NCI-H2107 (cell line): ENCODE measurements at places on chromosomes 5 and 9.

GRCh38 chr9:117325831-117326230 is 89.0 kb downstream of the ASTN2 start:
- no peak for DNase-seq

- DNase-seq = no peak
Observed at GRCh38 chr9:107348836-107349235, 65.8 kb downstream of the RAD23B start.

- DNase-seq = no peak
Observed at GRCh38 chr9:122226758-122227574, 1.8 kb downstream of the LHX6 start.

GRCh38 chr9:81375187-81376100 is 313.9 kb downstream of the TLE1 start:
- no peak for DNase-seq

DNA sequence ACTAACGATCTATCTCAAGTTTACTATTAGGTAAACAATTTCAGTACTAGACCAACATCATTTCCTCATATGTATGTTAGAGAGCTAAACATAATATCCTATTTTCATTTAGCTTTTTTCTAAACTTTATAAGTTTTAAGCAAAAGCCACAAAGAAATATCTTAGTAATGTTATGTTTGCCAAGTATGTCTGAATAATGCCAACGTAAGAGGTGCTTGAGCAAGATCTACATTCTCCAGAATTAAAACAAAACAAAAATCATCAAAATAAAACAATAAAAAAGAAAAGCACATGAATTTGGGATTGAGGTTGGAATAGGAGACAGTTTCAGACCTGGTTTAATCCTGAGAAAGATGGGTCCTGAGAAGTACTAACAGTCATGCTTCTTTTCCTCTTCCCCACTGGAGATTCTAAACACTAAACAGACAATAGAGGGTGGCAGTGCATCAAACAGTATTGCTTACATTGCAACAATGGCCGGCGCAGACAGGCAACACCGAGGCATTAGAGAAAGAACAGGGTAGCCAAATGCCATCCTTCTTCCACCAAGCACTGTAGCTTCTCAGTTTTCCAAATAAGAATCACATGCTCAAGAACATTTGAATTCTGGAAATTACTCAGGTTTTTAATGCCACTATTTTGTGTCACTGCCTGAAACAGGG is 33.6 kb downstream of the CSNK1A1 start:
- DNase-seq = no peak

DNA sequence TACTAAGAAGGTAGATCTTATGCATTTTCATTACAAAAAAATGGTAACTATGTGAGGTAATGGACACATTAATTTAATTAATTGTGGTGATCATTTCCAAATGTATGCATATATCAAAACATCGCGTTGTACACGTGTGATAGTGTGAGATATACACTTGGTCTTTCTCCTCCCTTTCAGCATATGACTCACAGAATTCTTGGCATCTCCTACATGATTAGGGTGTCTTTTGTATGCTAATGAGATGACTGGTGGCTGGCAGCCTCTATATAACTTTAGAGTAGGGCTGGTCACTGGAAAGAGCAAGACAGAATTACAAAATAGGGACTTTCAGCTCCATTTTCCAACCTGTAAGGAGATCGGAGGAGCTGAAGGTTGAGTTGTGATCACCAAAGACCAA is 1167.6 kb downstream of the CDH12 start:
- DNase-seq = no peak

- DNase-seq = no peak
Observed at GRCh38 chr9:13817754-13818278, 496.1 kb downstream of the NFIB start.

DNA sequence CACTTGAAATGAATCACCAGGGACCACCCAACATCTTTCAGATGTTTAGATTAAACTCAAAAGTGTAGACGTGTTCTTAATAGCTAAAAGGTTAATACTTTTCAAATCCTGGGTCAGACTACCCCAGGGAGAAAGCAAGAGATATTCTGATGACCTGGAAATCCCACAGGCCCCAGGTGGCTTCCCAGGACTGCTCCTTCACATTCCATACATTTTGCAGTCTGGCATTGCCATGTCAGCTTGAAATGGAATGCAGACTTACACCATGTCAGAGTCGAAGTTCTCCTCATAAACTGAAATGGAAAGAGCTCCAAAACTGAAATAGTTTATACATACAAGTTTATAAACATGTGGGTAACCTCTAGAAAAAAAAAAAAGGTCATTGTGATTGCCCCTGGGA is 61.5 kb downstream of the TMEM167A start:
- no peak for DNase-seq

- no peak for DNase-seq
Observed at GRCh38 chr5:145981589-145982571, 45.5 kb downstream of the SH3RF2 start.

DNA sequence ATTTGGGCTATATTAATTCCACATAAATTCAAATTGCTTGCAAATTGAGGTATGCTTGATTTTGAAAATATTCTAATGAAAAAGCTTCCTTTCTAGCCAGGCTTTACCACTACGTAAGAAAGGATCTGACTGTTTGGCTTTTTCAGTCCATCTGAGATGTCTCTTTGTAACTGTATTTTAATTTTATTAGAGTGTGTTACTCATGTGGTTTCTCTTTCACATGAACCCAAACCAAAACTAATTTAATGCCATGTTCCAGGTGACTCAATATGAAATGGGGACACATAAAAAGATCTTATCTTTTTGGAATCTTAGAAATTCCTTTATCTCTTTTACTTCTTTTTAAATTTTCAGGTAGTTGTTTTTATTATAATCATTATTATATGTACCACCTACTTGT is 85.3 kb downstream of the NFIB start:
- DNase-seq = no peak

GRCh38 chr9:136644593-136645351 is 17.9 kb upstream of the EGFL7 start:
- DNase-seq = no peak

GRCh38 chr5:68845131-68845530 is 248.7 kb upstream of the SLC30A5 start:
- no peak for DNase-seq

- no peak for DNase-seq
Observed at GRCh38 chr5:52725065-52725746, 62.5 kb upstream of the ITGA1 start.

GRCh38 chr5:2167671-2168070 is 284.9 kb upstream of the IRX4 start:
- DNase-seq = no peak

DNA sequence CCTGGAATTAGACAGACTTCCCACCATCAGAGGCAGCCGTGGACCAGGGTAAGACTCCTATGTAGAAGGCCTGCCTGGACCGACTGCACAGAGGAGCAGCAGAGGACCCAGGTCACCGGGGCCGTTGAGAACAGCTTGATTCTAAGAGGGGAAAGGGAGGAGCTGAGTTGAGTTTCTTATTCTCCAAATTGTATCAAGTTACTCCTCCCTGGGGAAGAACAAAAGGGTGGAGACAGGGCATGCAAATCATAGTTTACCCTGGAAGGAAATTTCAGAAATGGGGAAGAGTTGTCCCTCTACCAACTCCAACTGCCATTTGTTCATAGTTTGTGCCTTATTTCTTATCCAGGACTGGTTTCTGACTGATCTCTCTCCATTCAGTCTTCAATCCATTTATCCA is 20.9 kb upstream of the SLC31A2 start:
- no peak for DNase-seq

DNA sequence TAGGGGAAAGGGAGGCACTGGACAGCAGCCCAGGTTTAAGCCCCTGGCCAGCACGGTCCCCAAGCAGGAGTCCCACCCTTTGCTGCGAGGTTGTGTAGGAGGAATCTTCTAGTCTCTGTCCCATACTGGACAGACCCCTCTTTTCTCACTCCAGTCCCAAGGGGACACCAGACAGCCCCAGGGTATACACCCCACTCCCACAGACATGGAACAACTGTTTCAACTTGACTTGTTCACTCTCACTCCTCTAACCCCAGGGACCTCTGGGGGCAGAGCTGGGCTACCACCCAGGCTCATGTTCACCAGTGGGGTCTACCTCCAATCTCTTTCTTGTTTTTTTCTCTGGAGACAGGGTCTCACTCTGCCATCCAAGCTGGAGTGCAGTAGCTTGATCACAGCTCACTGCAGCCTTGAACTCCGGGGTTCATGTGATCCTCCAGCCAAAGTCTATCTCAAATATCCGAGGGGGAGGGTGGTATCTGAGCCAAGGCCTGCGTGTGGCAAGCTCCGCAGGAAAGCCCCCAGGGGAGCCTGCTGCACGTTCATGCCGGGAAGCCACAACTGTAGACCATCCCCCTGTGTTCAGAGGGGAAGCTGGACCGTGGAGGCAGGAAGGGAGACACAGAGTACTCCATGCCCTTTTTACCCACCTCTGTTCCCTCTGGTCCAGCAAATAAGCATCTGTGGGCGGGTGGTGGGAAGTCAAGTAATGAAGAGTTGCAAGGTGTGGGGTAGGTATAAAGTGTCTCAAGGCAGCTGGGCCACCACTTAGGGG is 1.8 kb downstream of the PTGES2 start:
- no peak for DNase-seq

DNA sequence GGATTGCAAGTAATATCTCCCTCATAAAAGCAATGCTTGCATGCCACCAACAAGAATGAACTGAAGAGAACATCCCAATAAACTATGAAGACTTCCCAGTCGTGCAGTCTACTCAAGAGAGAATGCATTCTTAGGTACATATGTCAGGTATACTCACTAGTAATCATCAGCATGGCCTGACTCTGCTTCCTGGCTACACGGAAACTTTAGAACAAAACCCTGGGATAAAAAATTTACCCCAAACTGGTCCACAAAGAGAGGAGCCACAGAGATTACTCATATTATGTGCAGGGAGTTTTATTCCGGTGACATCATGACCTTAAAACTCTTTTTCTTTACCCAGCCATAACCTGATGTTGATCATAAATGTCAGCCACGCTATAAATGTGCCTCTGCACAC is 57.5 kb upstream of the PAPPA start:
- no peak for DNase-seq

GRCh38 chr5:59320420-59320819 is 573.1 kb downstream of the PDE4D start:
- no peak for DNase-seq

DNA sequence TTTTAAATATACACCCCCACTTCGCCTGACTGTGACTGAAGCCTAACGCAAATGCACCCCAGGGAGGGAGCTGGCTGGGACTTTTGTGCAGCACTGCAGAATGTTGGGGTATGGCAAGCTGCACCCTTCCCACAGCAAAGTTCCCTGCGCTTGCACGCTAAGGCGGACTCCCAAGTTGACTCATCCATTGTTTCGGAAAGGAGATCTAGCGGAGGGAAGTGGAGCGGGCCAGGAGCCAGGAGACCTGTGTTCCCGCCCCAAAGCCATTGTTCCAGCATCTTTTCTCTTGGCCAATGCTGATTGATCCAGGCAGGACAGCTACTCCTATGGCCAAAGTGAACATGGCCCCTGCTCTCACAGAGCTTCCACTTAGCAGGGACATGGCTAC is 202.9 kb downstream of the AOPEP start:
- no peak for DNase-seq

DNA sequence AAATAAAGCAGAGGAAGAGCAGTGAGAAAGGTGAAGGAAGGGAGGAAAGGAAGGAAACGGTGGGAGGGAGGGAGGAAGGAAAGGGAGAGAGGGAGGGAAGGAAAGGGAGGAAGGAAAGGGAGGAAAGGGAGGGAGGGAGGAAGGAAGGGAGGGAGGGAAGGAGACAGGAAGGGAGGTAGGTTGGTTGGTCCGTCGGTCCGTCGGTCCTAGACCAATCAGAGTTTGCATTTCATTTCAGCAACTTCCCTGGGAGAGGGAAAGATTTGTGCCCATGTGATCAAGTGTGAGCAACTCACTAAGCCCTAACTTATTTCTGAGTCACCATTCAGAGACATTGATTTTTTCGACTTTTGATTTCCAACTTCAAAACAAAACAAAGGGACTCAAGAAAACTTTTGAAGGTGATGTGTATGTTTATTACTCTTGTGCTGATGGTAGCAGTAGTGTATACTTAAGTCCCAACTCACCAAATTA is 18.8 kb downstream of the NANS start:
- no peak for DNase-seq

DNA sequence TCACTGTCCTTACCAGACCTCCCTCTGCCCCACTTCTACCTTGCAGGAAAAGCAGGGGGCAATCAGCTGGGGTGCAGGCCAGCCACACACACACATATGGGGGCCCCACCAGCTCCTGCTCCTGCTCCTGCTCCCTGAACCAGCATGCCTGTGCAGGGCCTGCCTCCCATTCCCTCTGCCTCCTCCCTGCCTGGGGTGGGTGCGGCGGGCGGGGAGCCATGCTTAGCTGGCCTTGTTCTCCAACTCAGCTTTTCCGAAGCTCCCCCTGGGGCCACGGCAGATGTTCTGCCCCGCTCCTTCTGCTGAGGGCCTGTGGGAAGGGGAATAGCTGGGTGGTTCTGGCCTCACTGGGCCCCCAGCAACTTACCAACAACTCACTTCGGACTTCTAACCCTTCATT is 89.8 kb downstream of the ZNF354C start:
- DNase-seq = no peak
